CD4-positive, alpha-beta T cell treated with Interleukin-6 for 4 hours (primary cell): ENCODE measurements at places on chromosomes 6 and 20.

DNA sequence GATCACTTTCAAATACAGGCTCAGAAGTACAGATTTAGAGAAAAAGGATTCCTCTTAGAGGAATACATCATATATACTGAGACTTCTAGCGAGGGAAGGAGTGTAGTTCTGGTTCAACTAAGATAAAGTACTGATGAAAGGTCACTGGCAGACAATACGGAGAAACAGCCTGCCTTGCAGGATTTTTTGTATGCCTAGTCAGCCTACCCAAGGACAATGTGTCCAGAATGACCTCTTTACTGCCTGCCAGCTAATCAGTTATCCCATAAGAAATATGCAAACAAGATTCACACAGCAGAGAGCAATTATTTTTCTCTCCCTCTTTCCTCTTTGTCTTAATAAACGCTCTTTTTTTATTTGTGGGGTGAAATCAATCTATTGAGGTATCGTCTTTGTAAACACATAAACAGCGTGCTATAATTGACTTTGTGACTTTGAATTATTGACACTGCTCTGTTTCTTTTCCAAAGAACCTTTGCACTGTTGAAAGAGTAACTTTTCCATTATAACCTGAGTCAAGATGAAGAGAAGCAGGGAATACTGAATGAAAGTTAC lies 1.4 kb upstream of the TSPYL4 start:
- no peak for DNase-seq

- DNase-seq = no peak
Measured at GRCh38 chr20:17967521-17968365, 851 bp downstream of the SNX5 start.

- no peak for DNase-seq
Measured at GRCh38 chr6:71326611-71327010, 38.0 kb downstream of the OGFRL1 start.

DNA sequence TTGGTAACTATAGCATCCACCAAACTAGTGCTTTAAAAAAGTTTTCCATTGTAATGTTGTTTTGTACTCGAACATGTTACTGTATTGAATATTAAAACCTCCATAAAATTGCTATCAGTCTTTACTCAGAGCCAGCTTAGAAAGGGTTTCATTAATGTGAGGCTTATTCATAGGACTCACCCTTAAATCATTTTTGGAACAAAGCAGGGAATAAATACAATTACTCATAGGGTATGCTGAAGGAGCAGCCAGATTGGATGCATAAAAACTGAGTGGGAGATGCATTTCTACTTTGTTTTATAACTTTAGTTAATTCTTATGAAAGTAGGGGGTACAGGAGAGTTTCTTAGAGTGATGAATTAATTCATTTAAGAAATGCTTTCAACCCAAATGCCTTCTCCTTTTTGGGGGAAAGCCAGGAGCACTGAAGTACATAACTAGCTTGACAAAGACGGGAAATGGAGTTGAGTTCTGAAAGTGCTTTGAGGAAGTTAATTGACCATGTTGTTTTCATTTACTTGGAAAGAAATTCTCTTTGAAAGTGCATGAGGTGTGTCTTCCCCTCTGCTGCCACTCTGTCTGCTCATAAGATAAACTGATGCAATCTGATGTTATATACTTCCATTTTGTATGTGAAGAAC lies 90.3 kb downstream of the RNF144B start:
- no peak for DNase-seq

- DNase-seq = no peak
Measured at GRCh38 chr6:81495999-81496398, 256.5 kb downstream of the TENT5A start.

DNA sequence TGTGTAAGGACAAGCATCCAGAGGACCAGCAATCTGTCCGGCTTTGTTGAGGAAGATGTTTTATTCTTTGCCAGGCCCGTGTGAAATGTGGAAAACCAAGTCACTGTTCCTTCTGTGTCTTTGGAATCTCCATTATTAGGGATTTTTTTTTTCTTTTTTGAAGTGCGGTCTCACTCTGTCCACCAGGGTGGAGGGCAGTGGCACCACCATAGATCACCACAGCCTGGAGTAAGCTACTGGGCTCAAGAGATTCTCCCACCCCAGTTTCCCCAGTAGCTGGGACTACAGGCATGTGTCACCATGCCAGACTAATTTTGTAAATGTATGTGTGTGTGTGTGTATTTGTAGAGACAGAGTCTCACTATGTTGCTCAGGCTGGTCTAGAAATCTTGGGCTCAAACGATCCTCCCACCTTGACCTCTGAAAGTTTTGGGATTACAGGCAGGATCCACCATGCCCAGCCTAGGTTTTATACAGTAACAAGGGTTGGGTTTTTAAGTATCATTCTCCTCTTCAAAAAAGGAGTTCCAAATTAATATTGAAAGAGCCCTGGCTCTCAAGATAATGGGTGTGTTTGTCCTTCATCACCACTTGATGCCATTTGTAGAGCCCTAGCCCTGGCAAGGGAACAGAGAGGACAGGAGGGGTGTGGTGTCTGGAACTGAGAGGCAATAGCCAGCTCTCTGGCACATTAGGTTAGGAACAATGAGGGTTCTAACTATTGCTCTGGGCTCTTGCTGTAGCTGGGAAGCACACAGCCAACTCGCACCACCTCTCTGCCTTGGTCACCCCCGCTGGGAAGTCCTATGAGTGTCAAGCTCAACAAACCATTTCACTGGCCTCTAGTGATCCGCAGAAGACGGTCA lies 3.1 kb downstream of the LAMP5 start:
- no peak for DNase-seq

DNA sequence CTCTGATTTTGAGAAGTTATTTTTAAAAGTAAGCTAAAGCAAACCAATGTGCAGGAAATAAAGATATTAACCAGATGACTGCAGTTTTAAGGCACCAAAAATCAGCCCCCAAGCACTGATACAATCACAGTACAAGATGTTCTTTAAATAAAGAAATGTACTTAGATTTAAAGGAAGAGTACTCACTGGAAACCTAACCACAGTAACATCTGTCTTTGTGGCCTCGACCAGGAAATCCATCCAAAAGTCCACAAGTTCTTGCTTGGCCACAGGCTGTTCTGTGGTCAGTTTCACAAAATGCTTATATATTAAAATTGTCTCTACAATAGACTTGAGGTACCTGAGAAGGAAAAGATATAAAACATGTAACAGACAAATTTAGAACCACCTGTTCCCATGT lies 105.9 kb upstream of the MAP7 start:
- DNase-seq = no peak

DNA sequence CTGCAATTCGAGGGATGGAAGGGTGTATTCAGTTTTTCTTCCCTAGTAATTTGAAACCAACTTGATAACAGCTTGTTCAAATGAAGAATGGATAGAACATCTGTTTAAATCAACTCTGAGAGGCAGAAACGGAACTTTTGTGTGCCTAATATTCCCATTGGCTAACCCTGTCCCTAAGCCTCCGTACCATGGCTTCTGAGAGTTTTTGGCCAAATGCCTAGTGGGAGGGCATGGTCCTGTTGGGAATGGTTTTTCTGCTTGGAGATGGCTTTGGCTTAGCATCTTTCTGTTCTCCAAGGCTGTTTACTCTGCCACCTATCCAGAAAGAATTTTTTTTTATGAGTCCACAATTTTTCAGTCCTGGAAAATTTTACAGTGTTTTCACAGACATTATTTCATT lies 126.7 kb upstream of the MLIP start:
- no peak for DNase-seq

- no peak for DNase-seq
Measured at GRCh38 chr6:8075704-8076103, 11.5 kb upstream of the BLOC1S5 start.

GRCh38 chr20:43939762-43940121 lies 25.1 kb downstream of the TOX2 start:
- DNase-seq = no peak

GRCh38 chr20:25503936-25504335 lies 81.4 kb downstream of the NINL start:
- DNase-seq = no peak

- no peak for DNase-seq
Measured at GRCh38 chr6:40722553-40723258, 135.5 kb upstream of the LRFN2 start.
